CD4-positive, alpha-beta memory T cell (primary cell): ENCODE measurements at places on chromosomes 3 and 15. TPM values are rescaled to one million over a fixed set of nuclear protein-coding genes. Genes with fewer than 3 reads are reported as not detected.

RASGRP1 gene
- total RNA-seq: 125 TPM

IL5RA gene
- total RNA-seq: 0.33 TPM

SMARCC1 gene
- 85.7 TPM for total RNA-seq

ATP10A gene
- total RNA-seq: 51.1 TPM

LRRIQ4 gene
- not detected for total RNA-seq

GRCh38 chr3:188941103-188941502 lies 230.7 kb upstream of the TPRG1 start:
- no peaks in the 10 kb centered on the region for H3K27me3 ChIP-seq
- no peaks in the 10 kb centered on the region for H3K36me3 ChIP-seq
- no peak overlapping the region for H3K4me3 ChIP-seq
- H3K27ac ChIP-seq: no peak overlapping the region

DNA sequence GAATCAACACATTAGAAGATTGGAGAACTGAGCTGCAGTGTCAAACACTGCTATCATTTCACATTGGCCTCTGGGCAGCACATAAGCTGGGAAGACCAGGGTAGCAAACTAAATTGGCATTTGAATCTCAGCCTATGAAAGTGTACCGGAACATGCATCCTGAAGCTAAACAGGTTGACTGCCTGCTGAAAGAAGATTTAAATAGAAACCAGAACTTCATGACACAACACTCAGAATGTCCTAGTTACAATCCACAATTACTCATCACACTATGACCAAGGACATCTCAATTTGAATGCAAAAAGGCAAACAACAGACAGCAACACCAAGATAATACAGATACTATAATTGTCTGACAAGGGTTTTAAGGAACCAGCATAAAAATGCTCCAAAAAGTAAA lies 26.2 kb downstream of the TM2D3 start:
- peaks cover 13% of the 10 kb centered on the region for H3K4me1 ChIP-seq
- H3K27me3 ChIP-seq: no peaks in the 10 kb centered on the region
- no peak overlapping the region for H3K4me3 ChIP-seq
- no peak for DNase-seq
- no peaks in the 10 kb centered on the region for H3K36me3 ChIP-seq

GRCh38 chr15:50247819-50248655 lies 17.5 kb downstream of the HDC start:
- no peaks in the 10 kb centered on the region for H3K36me3 ChIP-seq
- no peaks in the 10 kb centered on the region for H3K27me3 ChIP-seq
- DNase-seq: peak; percentile 64
- no peak overlapping the region for H3K4me3 ChIP-seq
- peaks cover 20% of the 10 kb centered on the region for H3K4me1 ChIP-seq
- H3K27ac ChIP-seq: peak overlapping the region; percentile 45

DNA sequence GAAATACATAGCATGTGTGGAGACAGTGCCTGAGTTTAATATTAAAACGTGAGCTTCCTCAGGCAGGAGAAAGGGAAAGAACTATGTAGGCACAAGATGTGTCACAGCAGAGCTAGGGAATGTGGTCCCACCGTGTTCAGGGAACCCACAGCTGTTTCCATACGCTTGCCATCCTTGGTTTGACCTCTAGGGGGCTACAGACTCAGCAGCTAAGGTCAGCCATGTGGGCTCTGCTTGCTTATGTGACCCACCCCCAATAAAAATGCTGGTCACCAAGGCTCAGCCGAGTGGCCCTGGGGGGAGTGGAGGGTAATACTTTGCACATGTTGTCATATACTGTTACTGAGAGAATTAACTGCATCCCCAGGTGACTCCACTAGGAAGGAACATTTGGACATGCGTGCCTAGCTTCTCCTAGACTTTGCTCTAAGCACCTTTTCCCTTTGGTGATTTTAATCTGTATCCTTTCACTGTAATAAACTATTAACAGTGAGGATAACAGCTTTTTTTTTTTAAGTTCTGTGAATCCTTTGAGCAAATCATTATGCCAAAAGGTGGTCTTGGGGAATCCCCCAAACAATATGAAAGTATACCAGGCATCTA lies 3.3 kb downstream of the TUBGCP5 start:
- no peaks in the 10 kb centered on the region for H3K27me3 ChIP-seq
- H3K36me3 ChIP-seq: peaks cover 7% of the 10 kb centered on the region
- H3K27ac ChIP-seq: no peak overlapping the region

- no peaks in the 10 kb centered on the region for H3K27me3 ChIP-seq
- H3K4me3 ChIP-seq: no peak overlapping the region
- DNase-seq: no peak
- no peaks in the 10 kb centered on the region for H3K36me3 ChIP-seq
- H3K27ac ChIP-seq: no peak overlapping the region
Measured at GRCh38 chr15:39025881-39026280, 461.3 kb upstream of the RASGRP1 start.

- H3K36me3 ChIP-seq: no peaks in the 10 kb centered on the region
- no peak overlapping the region for H3K4me3 ChIP-seq
- no peak for DNase-seq
Measured at GRCh38 chr15:69679623-69680228, 227.1 kb downstream of the RPLP1 start.

DNA sequence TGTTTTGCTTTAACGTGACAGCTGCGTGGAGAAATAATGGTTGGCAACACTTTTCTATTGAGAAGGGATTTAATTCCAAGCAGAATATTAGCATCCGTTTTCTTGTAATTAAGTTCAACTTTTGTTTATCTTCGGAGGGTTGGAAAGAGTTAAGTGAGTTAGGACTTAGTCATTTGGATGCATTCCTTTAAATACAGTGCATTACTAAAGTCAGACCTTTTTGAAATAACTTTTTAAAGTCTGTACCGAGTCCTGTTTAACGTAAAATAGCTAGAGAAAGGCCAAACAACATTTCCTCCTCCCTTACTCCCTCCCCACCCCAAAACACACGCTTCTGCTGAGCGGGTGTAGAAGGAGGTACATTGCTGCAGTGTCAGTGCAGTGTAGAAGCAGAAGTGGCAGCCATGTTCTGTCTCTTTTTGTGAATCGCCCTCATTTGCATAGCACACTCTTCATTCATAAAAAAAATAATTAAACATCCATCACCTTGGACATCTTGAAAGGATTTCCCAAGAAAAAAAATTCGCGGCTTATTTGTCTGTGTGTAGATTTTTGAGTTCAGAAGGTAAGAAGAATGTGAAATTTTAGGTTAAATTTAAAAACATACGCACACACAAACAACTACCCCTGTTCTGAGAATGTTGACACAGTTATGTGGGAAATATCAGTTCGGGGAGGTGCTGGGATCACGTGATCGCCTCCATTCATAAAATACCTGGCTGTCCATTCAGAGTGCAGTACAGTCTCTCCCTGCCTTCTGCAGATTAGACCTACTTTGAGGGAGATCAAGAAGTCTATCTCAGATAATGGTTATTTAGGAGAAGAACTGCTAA lies 1.6 kb downstream of the SPRED1 start:
- H3K27me3 ChIP-seq: no peaks in the 10 kb centered on the region
- no peak overlapping the region for H3K27ac ChIP-seq
- peaks cover 30% of the 10 kb centered on the region for H3K4me1 ChIP-seq
- H3K4me3 ChIP-seq: no peak overlapping the region
- H3K36me3 ChIP-seq: no peaks in the 10 kb centered on the region
- peak; percentile 51 for DNase-seq

GRCh38 chr3:188888321-188889053 lies 283.3 kb upstream of the TPRG1 start:
- no peaks in the 10 kb centered on the region for H3K36me3 ChIP-seq
- H3K27me3 ChIP-seq: no peaks in the 10 kb centered on the region
- H3K27ac ChIP-seq: no peak overlapping the region

GRCh38 chr3:30226601-30227151 lies 379.7 kb upstream of the TGFBR2 start:
- H3K4me1 ChIP-seq: peaks cover 7% of the 10 kb centered on the region
- no peak overlapping the region for H3K4me3 ChIP-seq
- no peak overlapping the region for H3K27ac ChIP-seq
- DNase-seq: no peak
- H3K36me3 ChIP-seq: no peaks in the 10 kb centered on the region

DNA sequence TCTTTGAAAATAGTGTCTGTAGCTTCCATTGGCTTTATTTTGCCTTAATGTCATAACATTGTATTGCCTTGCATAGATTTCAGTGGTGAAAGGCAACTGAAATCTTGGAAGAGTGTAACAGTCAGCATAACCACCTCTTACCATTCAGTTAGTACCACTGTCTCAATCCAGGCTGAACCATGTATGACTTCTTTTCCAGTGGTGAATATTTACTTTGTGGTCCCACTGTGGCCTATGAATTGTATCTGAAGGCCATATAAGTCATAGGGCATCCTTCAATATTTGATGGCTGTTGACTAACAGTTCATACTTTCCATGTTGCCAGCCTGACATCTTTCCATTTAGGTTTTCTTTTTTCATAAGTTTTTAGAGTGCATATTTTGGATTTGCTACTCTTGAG lies 38.4 kb downstream of the MED12L start:
- no peak overlapping the region for H3K27ac ChIP-seq
- no peaks in the 10 kb centered on the region for H3K27me3 ChIP-seq
- no peaks in the 10 kb centered on the region for H3K36me3 ChIP-seq
- no peaks in the 10 kb centered on the region for H3K4me1 ChIP-seq
- H3K4me3 ChIP-seq: no peak overlapping the region

DNA sequence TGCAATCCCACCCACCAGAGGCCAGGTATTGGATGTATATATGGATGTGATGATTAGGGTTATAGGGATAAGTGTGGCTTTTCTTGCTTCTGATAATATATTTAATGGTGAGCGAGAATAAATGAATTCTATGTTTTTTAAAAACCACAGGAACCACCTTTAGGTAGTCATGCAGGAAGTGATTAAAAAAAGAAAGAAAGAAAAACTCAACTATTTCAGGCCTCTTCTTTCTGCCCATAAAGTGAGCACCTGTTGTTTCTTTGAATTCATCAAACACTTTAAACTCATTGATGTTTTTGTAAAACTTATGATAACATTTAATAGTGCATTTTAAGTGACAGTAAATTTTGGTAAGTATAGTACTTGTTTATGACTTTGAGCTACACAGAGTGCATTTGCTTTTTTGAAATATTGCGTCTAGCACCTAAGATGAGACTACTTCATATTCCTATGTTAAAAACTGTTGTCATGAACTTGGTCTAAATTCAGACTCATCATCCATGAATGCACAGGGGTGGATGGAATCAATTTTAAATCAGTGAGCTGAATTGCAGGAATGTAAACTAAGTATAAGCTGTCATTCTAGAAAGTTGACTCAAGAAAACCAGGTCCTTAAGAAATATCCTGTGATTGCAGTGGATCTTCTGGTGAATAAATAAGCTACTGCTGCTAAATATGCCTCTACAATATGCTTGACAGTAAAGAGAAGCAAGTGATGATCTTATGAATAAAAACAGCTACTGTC lies 764.4 kb upstream of the NECTIN3 start:
- no peak overlapping the region for H3K27ac ChIP-seq
- no peaks in the 10 kb centered on the region for H3K27me3 ChIP-seq
- H3K4me1 ChIP-seq: peaks cover 7% of the 10 kb centered on the region
- no peaks in the 10 kb centered on the region for H3K36me3 ChIP-seq
- H3K4me3 ChIP-seq: no peak overlapping the region

GRCh38 chr15:72983801-72984545 lies 68.3 kb upstream of the NEO1 start:
- no peak overlapping the region for H3K4me3 ChIP-seq
- H3K36me3 ChIP-seq: no peaks in the 10 kb centered on the region
- H3K27ac ChIP-seq: no peak overlapping the region
- no peak for DNase-seq
- H3K27me3 ChIP-seq: no peaks in the 10 kb centered on the region
- H3K4me1 ChIP-seq: no peaks in the 10 kb centered on the region

DNA sequence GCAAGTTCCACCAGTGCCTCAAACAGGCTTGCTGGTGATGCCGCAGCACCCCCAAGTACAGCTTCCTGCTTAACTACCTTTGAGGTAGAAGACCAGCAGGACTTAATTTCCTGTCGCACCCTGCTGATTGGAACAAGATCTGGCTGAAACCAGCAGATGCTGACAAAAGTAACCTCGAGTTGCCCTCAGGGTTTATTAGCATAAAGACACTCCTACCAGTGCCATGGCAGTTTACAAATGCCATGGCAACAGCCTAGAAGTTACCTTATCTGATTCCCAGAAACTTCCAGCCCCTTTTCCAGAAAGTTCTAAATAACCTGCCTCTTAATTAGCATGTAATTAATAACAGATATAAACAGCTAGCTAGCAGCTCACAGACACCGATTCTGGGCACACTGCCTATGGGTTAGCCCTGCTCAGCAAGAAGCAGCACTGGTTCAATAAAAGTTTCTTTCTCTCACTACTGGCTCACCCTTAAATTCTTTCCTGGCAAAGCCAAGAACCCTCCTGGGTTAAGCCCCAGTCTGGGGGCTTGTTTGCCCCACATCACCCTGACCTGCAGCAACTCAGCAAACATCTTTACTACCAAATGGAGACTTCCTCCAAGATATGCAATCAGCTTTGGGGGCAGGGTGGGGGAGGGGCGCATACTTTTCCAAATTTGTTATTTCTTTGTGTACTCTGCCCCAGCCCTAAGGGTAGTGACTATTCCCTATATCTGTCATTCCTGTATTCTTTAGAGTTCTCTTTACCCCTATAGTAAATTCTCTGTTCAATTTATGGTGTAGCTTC lies 54.2 kb downstream of the MAP4 start:
- no peaks in the 10 kb centered on the region for H3K27me3 ChIP-seq
- no peak overlapping the region for H3K27ac ChIP-seq
- peaks cover 21% of the 10 kb centered on the region for H3K4me1 ChIP-seq
- no peaks in the 10 kb centered on the region for H3K36me3 ChIP-seq
- H3K4me3 ChIP-seq: no peak overlapping the region
- peak; percentile 58 for DNase-seq

DNA sequence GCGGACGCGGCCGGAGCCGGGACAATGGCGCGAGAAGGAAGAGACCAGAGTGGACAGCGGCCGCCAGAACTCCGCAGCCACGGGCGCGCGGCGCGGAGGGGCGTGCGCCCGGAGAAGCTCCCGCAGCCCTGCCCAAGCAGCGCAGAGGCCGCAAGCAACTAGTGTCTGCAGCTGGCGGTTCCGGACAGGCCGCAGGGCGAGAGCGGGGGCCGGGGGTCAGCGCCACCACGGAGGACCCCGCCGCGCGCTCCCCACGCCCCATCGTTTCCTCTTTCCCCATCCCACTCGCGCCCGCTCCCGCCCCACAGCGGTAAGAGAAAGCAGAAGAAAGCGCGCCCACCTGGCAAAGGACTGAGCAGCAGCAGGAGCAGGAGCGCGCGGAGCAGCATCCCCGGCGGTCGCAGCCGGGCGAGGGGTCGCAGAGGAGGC lies 440 bp downstream of the PRTG start:
- no peak for DNase-seq
- peaks cover 22% of the 10 kb centered on the region for H3K27me3 ChIP-seq
- no peak overlapping the region for H3K4me3 ChIP-seq
- peaks cover 12% of the 10 kb centered on the region for H3K4me1 ChIP-seq

DNA sequence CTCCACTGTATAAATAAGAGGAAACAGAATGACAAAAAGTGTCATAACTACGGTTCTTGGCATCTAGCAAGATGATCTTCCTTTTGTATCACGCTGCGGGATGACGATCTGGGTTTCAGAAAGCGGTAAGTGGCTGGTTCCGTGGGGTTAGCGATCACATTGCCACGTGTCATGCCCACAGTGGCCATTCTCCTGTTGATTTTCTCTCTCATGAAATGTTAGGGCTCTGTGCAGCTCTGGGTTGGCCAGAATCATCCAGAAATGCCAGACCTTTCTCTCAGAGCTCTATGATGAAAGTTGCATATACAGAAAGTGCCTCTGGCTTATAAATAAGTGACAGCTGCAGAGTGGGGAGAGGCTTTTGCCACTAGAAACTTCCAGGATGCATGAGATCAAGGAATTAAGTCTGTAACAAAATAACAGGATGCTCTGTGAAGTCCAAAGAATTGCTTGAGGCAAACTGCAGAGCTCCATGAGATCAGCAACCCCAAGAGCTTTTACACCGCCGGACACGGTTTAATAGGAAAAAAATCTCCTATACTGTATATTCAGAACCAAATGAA lies 71.6 kb downstream of the ABTB1 start:
- no peaks in the 10 kb centered on the region for H3K4me1 ChIP-seq
- no peaks in the 10 kb centered on the region for H3K36me3 ChIP-seq
- no peak overlapping the region for H3K27ac ChIP-seq
- no peak overlapping the region for H3K4me3 ChIP-seq
- no peak for DNase-seq
- no peaks in the 10 kb centered on the region for H3K27me3 ChIP-seq
